ENCODE measurements at places on chromosomes 6 and 20.
A peak's percentile ranks its signal among the peaks of the same experiment; 100 is the strongest.

DNA sequence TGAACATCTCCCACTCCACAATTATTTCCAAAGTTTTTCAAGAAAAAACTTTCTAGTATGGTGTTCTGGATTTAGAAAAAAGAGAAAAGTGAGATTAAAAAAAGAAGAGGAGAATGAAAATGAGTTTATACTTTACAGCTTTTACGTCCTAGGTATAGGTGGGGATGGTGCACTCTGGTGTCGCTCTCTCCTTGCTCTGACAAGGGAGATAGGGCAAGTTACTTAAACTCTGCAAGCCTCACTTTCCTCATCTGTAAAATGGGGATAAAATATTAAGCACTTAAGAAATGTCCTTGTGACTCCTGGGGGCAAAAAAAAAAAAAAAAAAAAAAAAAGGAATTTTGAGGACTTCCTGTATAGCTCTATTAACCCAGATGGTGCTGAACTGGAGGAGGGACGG, 4.5 kb upstream of the MAS1 start:
- no peak for DNase-seq

DNA sequence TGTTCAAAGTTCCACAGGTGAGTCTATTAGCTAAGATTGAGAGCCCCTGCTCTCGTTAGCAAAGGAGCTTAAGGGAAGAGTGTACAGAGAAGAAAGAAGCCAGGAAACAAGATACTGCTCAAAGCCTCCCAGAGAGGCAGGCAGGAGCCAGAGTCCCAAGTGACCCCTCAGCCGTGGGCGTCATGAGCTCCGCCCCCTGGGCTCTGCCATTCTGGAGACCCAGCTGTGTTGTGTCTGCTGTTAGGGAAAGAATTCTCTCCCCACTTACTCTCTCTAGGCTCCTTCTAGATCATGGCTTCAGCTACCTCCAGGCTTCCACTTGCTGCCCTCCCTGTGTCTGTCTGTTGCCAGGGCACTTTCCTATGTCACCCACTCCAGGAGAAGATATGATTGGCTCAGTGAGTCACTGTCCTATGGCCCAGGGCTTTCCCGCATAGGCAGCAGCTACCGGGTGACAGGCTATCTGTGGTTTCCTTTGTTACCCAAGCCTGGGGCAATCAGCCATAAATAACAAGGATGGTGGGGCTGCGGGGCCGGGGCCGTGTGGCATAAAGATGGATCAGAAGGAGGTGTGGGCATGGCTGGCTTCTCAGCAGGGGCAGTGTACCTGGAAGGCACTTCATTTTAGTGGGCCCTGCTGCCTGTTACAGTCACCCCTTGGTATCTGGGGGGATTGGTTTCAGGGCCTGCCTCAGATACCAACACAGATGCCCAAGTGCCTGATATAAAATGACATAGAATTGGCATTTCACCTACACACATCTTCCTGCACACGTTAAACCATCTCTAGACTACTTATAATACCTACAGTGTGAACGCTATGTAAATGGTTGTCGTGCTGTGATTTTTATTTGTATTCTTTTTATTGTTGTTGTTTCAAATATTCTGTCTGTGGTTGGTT, 118.9 kb downstream of the ARMC2 start:
- DNase-seq, result peak; percentile 83

GRCh38 chr6:10271982-10272381, 142.9 kb downstream of the TFAP2A start:
- no peak for DNase-seq

- peak; percentile 92 for DNase-seq
These were observed 2.5 kb upstream of the HEY2 start for GRCh38 chr6:125746731-125747588.

- no peak for DNase-seq
These were observed 195.3 kb downstream of the SLC24A3 start for GRCh38 chr20:19407736-19408135.

- no peak for DNase-seq
These were observed 65.8 kb upstream of the THEMIS start for GRCh38 chr6:127966616-127967015.

DNA sequence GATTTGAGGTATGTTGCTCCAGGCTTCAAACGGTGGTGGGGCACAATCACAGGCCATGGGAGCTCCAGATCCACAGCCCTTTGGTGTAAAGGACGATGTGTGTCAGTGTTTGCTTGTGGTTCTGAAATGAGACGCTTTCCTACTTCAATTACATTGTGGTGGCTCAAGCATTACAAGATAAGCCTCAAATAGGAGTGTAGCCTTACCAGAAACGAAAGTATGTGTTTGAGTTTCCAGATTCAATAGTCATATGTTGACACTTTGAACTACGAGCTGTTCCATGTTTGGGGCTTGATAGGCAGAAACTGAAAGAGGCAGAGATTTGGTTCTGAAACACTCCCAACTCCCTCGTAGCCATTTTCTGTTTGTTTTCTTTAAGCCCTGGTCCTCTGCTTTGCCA, 187.1 kb downstream of the MYLK4 start:
- DNase-seq, result no peak

DNA sequence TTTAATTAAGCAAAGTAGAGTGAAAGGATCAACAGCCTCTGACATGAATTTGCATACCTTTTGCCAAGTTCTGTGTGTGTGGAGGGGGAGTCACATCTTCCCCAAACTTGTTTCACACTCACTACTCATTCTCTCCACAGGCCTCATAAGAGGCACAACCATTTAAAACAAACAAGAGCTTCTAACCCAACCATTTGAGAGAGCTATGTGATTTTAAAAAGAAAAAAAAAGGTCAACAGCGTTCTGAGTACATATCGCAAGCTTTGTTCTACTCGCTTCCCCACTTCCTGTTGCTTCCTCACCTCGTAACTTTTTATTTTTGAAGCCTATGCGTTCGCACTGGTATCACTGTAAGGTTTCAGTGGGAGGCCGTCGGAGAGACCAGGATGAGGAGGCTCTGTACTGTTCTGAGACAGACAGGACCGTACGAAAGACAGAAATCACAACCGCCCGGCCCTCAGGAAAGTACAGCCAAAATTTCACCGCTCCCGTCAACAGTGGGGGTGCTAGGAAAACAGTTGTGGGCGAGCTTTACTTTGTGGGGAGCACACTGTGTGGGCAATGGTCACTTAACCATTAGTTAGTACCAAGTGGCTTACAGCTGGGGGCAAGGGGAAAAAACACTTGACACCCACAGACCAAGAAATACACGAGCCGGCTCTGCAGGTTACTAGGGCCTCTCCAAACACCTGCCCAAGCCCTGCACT, 61.3 kb downstream of the TRERF1 start:
- no peak for DNase-seq

GRCh38 chr6:36350681-36351571, 14.2 kb upstream of the BNIP5 start:
- peak; percentile 33 for DNase-seq

- no peak for DNase-seq
These were observed 86.3 kb upstream of the CARMIL1 start for GRCh38 chr6:25192590-25193459.

- no peak for DNase-seq
These were observed 265.8 kb upstream of the PLCB4 start for GRCh38 chr20:8803065-8803464.

DNA sequence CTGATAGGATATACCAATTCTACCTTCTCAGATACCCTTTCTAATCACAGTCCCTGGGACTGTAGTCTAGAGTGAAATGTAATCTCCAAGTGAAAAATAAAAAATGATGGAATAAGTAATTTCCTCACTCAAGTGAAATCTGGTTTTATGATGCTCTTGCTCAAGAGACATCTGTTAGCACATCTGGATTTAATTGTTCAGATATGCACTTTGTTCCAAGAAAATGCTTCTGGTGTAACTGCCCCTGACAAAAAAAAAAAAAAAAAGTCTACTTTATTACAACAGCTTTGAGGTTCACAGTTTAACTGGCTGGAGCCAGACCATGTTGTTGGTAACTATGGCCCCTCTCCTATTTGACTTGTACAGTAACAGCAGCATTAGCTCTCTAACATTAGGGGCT, 251.8 kb downstream of the BTBD9 start:
- DNase-seq, result no peak

- no peak for DNase-seq
These were observed 95.7 kb downstream of the LY86 start for GRCh38 chr6:6683969-6684833.

DNA sequence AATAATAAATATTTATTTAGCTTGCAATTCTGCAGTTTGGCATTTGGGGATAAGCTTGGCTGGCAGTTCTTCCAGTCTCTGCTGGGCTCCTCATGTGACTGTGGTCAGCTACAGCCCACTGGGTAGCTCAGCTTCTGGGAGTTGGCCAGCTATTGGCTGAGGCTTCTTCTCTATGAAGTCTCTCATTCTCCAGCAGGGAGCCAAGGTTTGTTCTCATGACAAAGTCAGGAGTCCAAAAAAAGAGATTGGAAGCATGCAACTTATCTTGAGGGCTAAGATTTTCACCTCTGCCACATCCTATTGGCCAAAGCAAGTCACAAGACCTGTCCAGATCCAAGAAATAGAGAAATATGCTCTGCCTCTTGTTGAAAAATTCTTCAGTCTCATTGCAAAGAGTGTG, 94.6 kb downstream of the SNAP25 start:
- DNase-seq, result no peak

DNA sequence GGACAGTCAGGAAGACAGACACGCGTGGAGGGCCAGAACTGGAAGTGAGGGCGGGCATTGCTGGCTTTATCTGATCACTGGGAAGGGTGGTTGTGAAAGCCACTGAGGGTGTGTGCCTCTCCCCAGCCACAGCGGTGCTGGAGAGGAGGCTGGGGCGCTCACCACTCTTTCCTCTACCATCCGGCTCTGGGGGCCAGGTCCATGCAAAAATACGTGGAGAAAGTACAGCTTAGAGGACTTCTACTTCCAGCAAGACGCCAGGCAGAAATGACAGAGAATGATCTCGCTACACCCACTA, 148.8 kb upstream of the RPS6KA2 start:
- no peak for DNase-seq

- DNase-seq, result peak; percentile 51
These were observed 299.0 kb downstream of the DOK5 start for GRCh38 chr20:54774426-54774825.

DNA sequence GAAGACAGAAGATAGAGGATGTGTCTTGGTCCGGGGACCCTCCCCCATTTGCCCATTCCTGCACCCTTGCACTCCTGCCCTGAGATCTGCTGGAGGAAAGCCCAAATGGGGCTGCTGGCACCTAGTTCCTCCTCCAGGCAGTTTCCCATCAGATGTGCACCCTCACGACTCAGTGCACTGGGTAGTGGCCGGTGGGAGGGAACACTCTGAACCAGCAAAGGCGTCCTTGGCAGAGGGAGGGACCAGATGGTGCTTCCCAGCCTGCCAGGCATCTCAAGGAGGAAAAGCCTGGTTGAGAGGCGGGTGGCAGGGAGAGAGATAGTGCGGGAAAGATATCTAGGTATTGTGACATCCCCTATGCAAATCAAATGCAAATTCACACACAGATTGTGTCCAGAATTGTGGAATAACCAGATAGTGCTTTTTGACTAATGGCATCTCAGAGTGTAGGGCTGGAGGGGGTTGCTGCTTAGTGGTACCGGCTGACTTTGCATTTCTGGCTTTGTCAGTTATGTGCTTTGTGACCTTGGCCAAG, 19.5 kb downstream of the TMEM151B start:
- no peak for DNase-seq

GRCh38 chr6:2175825-2176224, 69.6 kb downstream of the GMDS start:
- no peak for DNase-seq

GRCh38 chr20:57837208-57838035, 127.6 kb upstream of the PMEPA1 start:
- no peak for DNase-seq

DNA sequence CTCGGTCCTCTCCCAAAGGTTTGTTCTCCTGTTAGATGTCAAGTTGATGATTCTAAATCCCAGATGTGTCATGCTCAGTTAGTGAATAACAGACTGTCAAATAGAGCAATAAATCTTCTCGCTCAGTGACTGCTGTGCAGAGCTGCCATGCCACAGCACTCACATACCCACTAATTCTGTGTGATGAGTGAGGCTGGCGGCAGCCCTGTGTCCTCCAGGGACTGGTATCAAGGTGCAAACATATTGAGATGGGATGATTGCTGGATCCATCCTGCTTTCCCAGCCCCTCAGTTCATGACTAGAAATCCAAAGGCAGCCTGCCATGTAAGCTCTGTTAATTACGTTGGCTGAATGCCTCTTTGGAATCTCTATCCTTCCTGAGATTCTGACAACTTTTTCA, 103.9 kb downstream of the OLIG3 start:
- DNase-seq, result no peak

GRCh38 chr6:21109391-21110178, 484.0 kb upstream of the SOX4 start:
- no peak for DNase-seq

DNA sequence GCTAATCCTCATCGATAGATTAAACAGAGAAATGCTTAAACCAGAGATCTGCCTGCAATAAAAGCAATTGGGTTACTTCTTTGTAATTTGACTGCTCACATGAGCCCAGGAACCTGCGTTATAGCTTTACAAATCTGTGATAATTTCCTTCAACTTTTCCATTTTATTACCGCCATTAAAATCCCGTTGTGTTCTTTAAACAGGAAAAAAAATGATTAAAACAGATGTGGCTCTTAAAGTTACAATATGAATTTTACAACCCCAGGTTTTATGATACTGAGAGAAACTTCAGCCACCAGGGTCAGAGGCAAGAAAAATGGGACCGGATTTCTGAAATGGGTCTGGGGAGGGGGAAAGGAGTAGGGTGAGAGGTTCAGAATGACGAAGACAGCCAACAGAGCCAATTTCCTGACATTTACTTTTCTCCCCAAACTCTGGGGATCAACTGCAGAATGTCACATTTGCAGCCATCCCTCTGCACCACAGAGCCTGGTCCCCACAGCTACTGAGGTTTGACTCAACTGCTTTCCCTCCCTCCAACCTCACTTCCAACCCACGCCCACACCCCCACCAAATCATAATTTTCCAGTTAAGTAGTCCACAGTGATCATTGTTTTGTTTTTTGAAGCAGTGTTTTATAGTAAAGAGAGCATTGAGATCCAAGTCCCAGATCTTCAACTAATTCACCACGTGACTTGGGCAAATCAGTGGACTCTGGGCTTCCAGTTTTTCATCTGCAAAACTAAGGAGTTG, 77.6 kb upstream of the EYA2 start:
- DNase-seq, result no peak

DNA sequence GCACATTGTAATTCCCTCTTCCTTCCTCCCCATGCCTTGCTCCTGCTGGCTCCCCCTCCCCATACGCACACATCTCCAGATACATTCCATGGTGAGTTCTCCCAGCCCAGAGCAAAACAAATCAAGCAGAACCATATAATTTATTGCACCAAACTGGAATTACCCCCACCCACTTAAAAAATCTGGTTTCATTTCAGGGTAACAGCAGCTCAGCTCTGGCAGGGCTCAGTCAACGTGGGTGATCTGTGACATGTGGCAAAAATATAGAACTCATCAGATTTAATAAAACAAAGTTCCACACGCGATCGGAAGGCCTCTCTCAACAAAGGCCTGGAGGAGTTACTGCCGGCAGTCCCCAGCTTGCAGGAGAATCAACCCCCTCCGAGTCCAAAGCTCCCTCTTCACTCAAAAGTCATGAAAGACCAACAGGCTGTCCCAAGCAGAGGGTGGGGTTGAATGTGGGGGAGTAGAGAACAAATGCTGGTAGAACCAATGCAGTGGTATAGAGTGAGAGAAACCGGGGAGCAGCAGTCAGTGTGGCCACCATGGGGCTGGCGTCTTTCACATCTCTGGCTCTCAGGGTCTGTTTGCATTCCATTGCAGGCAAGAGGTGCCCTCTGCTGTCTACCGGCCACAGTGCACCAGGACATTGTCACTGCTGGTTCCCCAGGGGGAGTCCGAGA, 323.3 kb upstream of the NT5E start:
- DNase-seq, result peak; percentile 93

All from endodermal cell (in vitro differentiated cells).